Cardiac ventricle fibroblast (primary cell): ENCODE measurements at places on chromosomes 4 and X. TPM values are rescaled to one million over a fixed set of nuclear protein-coding genes. Genes with fewer than 3 reads are reported as not detected.

Gene MND1
- 0.50 and 0.59 TPM in 2 replicates for total RNA-seq

Gene CXCR3
- total RNA-seq, result not detected in 2 replicates

Gene CTPS2
- total RNA-seq, result 6.4 and 6.8 TPM in 2 replicates

Gene CFAP47
- not detected in 2 replicates for total RNA-seq

Gene FGG
- total RNA-seq, result not detected in 2 replicates

Gene SERTM2
- total RNA-seq, result not detected in 2 replicates

Gene MAP9
- 13.0 and 19.3 TPM in 2 replicates for total RNA-seq

Gene UGT2B15
- total RNA-seq, result not detected in 2 replicates

Gene KLF8
- 2.2 and 2.4 TPM in 2 replicates for total RNA-seq
